ENCODE measurements at places on chromosomes 6 and 20.

GRCh38 chr20:25532971-25533391, 52.4 kb downstream of the NINL start:
- no peak for DNase-seq

- no peak for DNase-seq
Measured at GRCh38 chr6:136378888-136379287, 89.2 kb upstream of the BCLAF1 start.

- no peak for DNase-seq
Measured at GRCh38 chr6:108805611-108806167, 42.5 kb upstream of the ARMC2 start.

GRCh38 chr6:161701056-161701455, 427.2 kb upstream of the AGPAT4 start:
- DNase-seq, result no peak

- DNase-seq, result no peak
Measured at GRCh38 chr6:69084746-69085335, 449.8 kb downstream of the ADGRB3 start.
